Erythroblast (primary cell): ENCODE measurements at places on chromosomes 4 and X.

GRCh38 chr4:86845593-86845992 lies 3.6 kb downstream of the SLC10A6 start:
- DNase-seq = no peak

DNA sequence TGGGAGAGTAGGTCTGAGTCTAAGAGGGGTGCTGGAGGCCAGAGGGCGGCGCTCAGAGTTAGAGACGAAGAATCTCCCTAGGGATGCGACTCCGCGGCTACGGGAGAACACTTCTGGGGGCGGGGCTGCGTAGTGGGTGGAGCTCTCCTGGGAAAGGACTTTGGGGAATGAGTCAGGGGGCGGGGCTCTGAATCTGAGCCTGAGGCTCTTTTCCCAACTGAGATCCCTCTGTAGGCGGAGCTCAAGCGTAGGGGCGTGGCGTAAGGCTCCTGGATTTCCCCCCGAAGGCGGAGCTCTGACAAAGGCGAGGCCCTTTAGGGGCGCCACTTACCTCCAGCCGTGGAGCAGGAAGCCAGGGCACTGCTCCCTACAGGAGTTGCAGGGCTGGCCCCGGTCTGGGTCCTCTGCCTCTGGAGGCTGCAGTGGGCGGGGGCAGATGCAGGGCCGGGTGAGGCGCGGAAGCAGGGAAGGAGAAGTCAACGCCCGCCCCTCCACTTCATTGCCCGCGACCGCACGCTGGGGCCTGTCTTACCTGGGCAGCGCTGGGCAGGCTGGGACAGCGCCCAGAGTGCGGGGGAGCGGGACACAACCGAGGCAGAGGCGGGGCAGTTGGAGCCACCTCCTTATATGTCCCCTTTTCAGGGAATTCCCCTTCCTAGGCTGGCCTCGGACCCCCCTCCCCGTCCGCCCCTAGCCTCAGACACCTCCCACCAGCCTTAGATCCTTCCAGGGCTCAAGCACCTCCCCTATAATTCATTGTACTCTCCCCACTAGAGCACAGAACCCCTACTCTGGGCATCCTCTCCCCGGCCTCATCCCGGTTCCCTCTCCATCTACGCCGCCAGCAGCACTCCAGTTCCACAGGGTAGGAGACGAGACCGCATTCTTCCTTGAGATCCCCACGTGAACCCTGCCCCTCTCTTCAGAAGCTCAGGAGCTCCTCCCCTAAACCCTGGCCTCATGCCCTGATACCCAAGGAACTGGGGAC lies 1.6 kb downstream of the PRICKLE3 start:
- DNase-seq = peak; percentile 52

GRCh38 chr4:185207466-185207865 lies 1.9 kb upstream of the SNX25 start:
- DNase-seq = no peak

- DNase-seq = no peak
Observed at GRCh38 chr4:125808022-125808421, 493.3 kb downstream of the FAT4 start.

DNA sequence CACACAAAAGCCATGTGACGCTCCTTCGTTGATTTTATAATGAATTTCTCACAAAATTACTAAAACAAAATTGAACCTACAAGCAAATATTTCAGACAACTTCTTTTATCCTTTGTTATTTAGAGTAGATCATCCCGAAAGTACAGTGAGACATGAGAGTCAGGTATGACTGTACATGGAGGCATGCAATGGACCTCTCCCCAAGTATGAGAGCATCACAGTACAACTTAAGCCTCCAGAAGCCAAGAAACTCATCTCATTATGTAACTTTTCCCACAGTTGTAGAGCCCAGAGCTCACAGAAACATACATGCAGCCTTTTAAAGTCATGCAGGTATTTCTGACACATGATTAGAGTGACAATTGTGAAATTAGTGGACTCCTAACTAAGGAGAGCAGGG lies 167.7 kb downstream of the PAPSS1 start:
- DNase-seq = no peak

DNA sequence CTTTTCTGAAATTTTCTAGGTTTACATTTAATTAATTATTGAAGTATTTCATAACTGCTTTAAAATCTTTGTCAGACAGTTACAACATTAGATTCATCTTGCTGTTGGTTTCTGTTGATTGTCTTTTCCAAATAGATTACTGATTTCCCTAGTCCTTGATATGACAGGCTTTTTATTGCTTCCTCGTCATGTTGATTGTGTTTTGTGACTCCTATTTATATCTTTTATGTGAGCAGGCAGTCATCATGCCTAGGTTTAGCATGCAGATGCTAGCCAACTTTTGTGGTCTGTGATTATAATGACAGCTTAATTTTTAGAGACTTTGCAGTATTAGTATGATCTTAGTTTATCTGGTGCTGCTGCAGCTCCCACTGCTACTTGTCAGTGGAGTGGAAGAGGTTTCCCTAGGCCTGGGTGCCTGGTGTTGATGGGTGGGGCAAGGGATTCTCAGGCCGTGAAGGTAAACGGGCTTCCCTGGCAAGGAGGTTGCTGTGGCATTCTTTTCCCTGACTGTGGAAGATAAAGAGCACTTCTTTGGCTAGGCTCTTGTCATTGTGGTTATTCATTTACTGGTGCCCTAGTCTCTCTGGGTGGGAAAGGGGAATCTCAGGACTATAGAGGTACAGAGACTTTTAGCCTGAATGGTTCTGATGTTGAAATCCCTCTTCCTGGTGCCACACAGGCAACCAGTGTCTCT lies 65.7 kb downstream of the SERPINA7 start:
- DNase-seq = no peak

GRCh38 chrX:44162964-44163475 lies 180.5 kb downstream of the EFHC2 start:
- no peak for DNase-seq

DNA sequence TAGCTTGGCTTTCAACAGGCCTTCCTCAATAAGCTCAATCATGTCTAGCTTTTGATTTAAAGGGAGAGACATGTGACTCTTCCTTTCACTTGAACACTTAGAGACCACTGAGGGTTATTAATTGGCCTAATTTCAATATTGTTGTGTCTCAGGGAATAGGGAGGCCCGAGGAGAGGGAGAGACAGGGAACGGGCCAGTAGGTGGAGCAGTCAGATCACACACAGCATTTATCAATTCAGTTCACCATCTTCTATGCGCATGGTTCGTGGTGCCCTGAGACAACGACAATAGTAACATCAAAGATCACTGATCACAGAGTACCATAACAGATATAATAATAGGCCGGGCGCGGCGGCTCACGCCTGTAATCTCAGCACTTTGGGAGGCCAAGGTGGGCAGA lies 17.8 kb downstream of the ZNF81 start:
- DNase-seq = peak; percentile 21

GRCh38 chrX:109856974-109857373 lies 123.9 kb upstream of the ACSL4 start:
- peak; percentile 75 for DNase-seq

GRCh38 chrX:22652596-22652995 lies 347.2 kb upstream of the DDX53 start:
- DNase-seq = no peak

DNA sequence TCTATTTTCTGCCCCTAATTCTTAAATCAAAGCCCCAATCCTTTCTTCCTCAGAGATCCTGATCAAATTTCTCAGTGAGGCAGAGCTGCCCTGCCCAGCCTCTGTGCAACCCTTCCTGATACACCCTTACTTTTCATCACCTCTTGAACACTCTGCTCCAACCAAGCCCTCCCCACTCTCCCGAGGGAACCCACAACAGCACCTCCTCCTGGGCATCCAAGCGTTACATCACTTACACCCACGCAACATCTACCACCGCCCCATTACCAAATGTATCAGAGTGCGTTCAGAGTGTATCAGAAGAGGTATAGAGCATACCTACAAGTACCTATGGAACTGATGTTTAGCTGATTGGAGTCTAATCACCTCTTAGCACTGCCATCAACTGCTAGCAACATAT lies 186.5 kb downstream of the RAP1GDS1 start:
- peak; percentile 19 for DNase-seq

- no peak for DNase-seq
Observed at GRCh38 chr4:166875821-166876220, 358.5 kb downstream of the SPOCK3 start.

DNA sequence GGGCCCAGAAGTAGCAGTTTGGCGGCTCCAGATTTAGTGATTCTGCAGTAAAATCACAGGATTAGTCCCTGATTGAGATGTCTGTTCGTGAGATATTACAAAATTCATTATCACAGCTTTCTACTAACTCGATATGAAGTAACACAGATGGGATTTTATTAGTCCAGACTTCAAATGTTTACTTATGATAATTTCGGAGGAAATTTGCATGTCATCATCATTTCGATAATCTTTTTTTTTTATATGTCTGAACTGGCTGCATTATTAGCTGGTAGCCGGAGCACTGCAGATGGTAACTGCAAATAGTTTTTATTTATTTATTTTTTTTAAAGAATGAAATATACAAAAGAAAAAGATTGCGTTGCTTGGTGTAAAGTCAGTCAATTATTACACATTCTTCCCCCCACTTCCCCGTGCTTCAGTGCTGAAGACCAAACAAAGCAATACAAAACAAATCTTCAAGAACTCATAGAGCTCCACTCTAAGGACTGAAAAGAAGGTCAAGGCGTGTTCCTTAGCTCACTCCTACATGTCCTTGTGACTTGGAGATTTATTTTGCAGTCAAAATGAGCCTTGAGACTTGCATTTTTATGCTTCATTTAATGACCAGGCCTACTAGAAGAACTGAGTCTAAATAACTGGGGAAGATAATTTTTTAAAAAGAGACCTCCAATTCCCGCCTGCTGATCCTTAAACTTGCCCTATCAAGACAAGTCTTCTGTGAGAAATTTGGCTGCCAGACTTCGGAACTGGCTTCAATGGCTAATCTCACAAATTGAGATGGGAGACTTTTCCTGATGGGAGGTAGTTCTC lies 11.7 kb upstream of the PITX2 start:
- no peak for DNase-seq

DNA sequence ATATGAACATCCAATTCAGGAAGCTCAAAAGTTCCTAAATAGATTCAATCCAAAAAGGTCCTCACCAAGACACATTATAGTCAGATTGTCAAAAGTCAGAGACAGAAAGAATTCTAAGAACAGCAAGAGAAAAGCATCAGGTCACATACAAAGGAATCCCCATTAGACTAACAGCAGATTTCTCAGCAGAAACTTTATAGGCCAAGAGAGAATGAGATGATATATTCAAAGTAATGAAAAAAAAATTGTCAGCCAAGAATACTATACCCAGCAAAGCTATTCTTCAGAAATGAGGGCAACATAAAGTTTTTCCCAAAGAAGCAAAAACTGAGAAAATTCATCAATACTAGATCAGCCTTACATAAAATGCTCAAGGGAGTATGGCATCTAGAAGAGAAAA lies 106.6 kb upstream of the SH3RF1 start:
- DNase-seq = no peak

DNA sequence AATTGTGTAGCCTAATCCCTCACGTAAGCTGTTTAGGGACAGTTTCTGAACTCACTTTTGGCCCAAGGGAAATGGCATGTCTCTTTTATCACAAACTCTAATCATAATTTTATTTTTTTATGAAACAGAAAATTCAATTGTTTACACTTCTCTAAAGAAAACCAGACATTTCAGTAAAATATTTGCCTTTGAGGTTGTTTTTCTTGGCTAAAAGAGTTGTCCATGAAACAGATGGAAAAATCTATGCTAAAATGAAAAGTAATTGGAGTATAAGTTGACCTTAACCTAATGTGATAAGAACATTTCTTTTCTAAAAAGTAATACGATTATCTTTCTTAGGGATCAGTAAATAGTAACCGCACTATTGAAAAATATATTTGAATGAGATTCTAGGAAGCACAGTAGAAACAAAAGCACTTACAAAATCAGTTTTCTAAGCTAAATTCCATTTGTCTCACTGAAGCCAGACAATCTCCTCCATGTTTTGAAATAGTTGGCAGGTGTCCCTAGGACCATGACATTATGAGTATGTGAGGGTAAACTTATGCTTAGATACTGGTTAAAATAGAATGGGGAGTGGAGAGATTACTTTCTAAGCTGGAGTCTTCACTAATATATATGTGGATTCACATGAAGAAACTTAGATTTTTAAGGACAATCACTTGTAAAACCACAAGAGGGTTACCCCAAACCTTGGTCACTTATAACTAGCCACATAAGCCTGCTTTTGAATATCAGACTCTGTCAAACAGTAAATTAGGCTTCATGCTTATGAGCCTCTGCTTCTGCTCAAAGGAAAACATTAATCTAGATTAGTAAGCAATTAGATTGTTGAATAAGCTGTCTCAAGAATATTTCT lies 20.1 kb upstream of the TET2 start:
- DNase-seq = no peak

DNA sequence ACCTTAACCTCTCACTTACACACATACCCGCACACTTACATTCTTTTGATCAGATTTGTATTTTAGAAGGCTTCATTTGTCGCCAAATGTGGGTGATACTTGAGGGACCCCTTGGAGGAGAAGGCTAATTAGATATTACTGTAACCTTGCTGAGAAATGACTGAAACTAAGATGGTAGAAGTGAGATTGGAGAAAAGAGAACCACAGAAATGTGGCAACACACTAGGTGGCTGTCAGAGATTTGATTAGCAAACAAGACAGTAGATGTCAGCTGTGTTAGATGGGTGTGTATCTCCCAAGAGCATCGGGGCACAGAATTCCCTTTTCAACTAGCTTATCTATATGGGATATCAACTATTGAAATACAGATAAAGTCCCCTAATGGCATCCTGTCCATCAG lies 149.3 kb upstream of the FABP2 start:
- peak; percentile 3 for DNase-seq

DNA sequence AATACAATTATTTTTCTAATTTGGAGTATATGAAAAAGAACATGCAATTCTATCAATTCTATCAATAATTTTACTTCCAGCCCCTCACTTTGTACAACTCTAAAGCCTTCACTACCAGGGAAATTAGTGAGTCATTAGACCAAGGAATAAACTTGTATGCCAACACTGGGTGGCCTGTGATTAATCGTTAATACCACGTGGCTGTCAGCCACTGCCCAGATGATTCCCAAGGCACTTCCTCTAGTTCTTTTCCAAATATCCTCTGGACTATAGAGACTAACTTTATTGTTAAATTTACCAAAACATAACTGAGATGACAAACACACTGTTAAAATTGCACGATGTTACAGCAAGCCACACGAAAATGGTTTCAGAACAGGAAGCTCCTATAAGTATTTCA lies 45.7 kb downstream of the MID1 start:
- DNase-seq = no peak

- no peak for DNase-seq
Observed at GRCh38 chr4:52573551-52573950, 85.5 kb downstream of the USP46 start.

- DNase-seq = no peak
Observed at GRCh38 chr4:132982151-132982550, 166.9 kb upstream of the PCDH10 start.

- DNase-seq = no peak
Observed at GRCh38 chrX:55867708-55868107, 150.2 kb downstream of the RRAGB start.

- DNase-seq = no peak
Observed at GRCh38 chr4:113064244-113064643, 14.8 kb downstream of the ANK2 start.

- peak; percentile 50 for DNase-seq
Observed at GRCh38 chrX:15404401-15405096, 20.3 kb upstream of the VEGFD start.

GRCh38 chr4:34158878-34159277 lies 2085.4 kb downstream of the ARAP2 start:
- DNase-seq = no peak
